Fibroblast of skin of right biceps (primary cell): ENCODE measurements at places on chromosomes 1 and 21.

- DNase-seq: no peak
Measured at GRCh38 chr1:22321917-22322316, 129.7 kb upstream of the ZBTB40 start.

GRCh38 chr1:160134791-160135572 is 16.4 kb upstream of the ATP1A4 start:
- no peak for DNase-seq

DNA sequence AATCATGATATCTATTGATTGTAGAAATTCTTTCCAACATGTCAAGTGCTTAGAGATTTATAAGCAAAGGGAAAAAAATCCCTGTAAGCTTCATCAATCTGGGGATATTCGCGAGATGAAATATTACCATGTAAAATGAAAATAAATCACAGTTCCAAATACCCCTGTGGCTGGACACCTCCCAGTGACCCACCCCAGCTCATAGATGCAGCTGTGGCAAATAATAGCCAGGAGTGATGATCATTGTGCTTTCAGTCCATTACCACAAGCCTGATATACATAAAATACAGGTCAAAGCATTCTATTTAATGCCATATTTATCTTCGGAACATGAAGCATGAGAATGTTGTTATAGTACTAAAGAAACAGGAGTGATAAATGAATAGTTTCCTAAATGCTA is 274.9 kb upstream of the LRRC7 start:
- no peak for DNase-seq

DNA sequence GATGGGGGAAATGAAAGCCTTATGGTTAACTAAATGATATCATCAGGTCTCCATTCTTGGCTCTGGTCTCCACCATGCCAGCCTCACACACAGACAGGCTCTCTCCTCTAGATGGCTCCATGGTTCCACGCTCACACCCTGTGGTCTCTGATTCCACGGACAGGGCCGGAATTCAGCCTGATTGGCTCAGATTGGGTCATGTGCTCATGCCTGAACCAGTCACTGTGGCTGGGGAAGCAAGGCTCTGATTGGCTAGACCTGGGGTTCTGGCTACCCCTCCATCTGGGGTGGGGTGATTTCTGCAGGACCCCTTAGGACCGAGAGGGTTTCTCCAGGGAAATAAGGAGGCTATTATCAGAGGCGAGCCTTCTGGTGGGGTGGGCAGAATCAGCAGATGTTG is 277.0 kb downstream of the PTPRU start:
- DNase-seq: peak; percentile 58

GRCh38 chr1:40507973-40508372 is 594 bp upstream of the EXO5 start:
- DNase-seq: no peak

DNA sequence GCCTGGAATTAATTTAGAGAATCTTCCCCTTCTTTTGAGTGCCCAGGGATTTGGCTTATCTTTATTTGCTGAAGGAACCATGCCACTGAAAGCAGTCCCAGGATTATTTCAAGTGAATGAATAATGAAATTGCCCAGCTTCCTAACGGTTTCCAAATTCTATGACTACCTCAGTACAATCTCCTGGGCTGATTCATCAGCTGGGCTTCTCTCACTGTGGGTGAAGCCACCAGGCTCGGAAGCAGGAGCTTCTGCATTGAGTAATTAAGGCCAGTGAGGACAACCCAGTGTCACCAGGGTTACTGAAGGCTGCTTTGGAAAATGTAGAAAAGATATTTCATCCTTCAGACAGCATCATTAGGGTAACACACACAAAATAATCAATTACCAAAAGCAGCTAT is 169.8 kb downstream of the DAB1 start:
- DNase-seq: peak; percentile 79

DNA sequence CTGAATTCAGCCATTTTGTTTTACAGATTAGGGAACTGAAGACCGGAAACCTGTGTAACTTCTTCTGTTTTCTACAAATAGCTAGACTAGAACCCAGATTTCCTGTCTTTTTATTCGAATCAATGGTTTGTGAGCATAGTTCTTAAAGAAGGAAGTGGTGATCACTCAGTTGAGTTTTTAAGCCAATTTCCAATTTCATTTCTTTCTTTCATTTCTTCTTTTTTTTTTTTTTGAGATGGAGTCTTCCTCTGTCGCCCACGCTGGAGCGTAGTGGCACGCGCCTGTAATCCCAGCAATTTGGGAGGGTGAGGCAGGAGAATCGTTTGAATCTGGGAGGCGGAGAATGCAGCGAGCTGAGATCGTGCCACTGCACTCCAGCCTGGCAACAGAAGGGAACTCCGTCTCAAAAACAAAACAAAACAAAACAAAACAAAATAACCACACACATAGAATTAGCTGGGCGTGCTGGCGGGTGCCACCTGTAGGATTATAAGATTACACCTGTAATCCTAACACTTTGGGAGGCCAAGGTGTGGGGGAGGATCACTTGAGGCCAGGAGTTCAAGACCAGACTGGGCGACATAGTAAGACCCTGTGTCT is 3.0 kb upstream of the MDM4 start:
- DNase-seq: no peak

DNA sequence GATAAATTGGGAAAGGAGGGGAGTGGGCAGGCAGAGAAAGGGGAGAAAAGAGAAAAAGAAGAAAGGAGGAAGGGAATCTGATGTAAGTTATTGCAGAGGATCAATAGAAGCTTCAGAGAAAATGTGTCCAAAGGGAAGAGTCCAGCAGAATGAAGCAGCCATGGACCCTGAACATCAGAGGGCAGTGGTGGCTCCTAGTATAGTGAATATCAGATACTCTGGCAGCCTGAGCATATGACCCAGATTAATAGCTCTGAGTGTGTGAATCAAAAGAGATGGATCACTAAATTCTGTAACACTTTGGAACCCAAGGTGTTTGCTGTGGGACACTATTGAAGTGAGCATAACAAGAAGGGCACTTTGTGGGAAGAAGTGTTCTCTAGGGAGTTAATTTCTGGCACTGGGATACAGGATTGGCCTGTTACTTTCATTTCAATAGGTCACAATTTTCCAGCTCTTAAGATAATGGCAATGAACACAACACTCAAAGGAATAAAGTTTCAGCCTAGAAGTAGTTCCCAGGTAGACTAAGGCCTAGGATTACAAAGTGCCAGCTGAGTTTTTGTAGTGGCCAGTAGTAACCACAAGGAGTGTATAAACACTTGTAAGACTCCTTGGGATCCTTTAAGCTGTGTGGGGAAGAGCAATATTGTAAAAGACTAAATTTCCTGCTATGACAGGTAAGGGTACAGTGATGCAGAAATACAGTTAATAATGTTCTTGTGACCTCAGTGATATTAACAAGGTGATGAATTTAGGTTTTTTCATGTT is 164.5 kb upstream of the BEND5 start:
- no peak for DNase-seq

DNA sequence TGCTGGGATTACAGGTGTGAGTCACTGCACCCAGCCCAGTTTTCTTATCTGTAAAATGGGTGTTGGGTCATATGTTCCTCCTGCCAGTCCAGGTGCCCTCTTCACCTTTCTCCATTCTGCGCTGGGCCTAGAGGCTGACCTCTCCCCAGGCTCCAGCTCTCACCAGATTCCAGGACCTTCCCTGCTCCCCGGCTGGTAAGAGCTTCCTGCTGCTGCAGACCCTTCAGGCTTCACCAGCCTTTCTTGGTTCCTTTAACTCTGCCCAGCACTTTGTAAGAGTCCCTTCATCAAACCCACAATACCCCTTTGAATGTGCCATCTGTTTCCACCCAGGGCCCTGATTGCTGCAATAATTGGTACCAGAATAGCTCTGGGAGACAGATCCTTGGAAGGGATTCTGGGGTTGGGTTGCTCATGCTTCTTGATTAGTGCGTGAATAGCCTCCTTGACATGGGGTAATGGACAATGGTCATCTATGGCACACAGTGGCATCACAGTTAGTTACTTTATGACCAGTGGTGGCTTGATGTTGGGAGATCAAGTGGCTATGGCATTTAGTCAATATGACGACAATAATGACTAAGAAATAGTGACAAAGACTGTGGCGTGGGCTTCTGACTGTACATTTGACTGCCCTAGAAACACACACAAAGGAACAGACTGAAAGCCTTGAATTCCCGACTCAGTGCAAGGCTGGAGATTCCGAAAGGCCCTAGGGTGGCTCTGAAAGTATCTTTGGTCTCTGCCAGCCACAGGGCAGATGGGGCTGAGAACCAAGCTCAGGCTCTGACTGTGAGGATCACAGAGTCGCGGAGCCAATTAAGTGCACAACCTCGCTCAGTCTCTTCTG is 67.3 kb downstream of the SLC9A1 start:
- DNase-seq: no peak

DNA sequence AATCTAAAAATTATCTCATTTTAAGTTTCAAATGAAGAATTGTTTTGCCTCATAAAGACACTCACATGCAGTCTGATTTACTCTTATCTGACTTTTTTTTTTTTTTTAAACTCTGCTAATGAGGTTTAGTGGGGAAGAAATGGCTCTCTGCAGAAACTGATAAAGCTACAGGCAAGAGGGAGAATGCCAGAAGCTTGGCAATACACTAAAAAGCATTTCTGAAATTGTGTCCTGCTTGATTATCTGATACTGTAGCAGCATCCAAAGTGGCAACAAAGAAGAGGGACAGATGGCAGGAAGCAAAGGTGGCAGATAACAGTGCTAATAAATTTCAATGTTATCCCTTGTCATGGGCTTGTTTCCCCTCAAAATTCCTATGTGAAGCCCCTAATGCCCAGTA is 1744.9 kb downstream of the NCAM2 start:
- no peak for DNase-seq

DNA sequence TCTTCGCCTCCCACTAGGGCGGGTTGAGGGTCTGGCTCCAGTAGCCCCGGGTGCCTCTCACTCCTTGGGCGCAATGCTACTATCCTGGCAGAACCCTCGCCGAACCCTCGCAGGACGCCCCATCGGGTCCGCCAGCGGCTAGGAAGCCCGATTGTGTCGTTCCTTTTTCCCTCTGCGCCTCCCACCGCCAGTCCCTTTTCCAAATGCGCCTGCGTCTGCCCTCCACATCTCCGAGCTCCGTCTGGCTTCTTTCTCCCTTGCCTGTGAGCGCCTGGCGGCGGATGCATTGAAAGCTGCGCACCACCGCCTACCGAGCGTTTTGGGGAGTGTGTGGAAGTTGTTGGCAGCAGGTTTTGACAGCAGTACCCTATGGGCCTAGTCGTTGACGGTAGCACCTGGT is 1.0 kb upstream of the DIRAS3 start:
- peak; percentile 83 for DNase-seq

DNA sequence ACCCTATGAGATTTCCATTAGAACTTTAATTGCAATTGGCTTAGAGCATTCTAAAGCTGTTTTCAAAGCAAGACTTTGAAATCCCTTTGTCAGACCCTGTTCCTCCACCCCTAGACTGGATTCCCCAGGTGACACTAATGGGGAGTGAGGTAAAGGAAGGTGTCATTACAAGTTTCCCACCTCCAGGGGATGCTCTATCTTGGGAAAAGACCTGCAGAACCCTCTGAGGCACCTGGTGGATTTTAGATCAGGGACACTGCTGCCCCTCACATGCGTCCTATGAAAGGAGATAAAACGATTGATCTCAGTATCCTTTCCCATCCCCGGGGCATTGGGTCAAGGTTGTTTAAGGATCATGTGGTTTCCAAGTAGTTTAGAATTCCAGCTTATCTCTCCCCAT is 80.3 kb upstream of the RGS4 start:
- DNase-seq: no peak

DNA sequence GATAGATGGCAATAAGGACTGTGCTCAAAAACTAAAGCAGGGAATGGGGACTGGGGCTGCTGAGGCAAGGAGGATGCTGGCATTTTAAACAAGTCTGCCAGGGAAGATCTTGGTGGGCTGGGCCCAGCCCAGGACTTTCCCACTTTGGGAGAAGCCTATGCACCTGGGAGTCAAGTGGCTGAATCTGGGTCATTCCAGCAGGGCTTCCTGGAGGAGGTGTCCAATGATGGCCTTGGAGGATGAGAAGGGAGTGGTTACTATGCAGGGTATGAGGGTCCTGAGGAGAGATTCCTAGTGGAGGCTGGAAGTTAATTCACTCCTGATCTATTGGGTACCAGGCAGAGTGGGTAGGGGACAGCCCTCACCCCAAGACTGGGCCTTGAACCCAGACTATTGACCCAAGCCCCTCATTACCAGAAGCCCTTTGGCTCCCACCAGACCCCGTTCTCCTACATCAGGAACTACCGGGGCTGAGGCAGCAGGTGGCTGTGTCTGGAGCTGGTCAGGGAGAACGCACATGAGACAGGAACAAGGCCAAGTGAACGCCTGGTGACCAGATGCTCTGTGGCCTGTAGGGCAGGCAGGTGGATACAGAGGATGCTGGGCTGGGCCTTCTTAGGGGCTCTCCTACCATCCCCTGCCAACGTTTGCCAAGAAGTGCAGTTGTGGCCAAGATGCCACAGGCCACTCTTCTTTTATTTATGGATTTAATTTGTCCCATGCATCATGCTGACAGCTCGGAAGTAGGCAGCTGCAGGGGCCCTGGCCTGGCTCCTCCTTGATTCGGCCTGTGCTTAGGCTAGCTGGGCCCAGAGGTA is 18.3 kb upstream of the LRP8 start:
- no peak for DNase-seq

GRCh38 chr1:215031392-215031791 is 51.1 kb upstream of the KCNK2 start:
- no peak for DNase-seq
